ENCODE measurements at places on chromosomes 1 and 21.

DNA sequence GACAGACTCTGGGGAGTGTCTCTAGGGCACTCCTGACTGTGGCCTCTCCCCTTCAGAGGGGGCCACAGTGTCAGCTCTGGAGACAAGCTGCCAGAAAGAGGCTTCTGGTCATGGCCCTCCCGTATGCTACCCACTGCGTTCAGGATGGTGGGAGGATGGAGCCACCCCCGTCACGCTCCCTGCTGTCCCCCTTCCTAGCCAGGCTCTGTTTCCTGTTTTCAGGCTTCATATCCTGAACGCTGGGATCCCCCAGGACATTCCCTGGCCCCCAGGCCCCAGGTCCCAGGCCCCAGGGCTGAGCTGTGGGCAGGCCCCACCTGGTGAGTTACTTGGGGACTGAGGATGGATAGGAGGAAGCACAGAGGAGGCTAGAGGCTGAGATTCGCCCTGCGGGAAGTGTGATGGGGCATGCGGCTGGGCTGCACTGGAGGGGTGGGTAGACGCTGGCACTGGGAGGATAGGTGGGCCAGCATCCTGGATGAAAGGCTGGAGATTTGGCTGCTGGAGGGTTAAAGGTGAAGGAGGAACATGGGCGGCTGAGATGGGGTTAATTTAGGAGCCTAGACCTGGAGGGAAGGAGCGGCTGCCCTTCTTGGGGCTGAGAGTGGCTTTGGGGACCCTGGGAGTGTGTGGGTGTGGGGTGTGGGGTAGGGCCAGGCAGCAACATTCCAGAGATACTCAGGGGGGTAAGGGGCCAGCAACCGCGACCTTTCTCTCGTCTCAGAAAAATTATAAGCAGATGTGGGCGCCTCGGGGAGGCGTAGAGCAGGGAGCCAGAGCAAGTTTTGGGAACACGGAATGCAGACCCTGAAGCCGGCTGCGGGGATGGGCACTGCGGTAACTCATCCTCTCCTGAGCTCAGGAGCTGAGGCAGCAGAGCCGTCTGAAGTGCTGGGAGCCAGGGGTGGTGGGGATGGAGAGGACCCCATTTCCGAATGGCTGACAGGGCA, 8.7 kb downstream of the PEAR1 start:
- no peak for DNase-seq

DNA sequence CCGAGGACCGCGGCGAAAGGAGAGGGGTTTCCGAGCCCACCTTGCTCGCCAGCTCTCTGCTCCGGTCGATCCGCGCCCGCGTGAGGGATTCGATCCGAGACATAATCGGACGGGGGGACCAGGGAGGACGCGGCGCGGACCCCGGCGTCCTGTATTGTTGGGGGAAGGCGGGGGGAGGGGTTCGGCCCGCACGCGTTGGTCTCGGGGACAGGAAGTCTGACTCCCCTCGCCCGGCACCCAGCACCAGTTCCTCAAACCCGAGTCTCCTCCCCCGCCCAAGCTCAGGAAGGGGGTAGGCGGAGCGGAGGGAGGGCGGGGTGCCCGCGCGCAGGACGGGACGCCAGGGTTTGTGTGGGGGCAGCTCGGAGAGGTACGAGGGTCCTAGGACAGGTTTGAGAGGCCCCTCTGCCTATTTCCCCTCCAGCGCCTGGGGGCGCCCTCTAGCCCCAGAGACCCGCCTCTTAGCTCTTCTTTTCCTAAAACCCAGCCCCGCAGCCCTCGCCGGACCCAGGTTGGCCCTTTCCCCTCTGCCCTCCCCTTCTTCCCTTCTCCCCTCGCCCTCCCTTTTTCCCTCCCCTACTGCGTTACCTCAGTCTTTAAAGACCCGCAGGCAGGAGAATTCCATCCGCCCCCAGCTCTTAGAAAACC, at the start of gene ARHGEF2:
TSS of gene ARHGEF2 (minus strand) at position 223 of the 648 bp plus-strand sequence. CDS start at position 103, 120 bp downstream.
- no peak for DNase-seq

- DNase-seq: no peak
Measured at GRCh38 chr1:231338270-231339128, at the start of gene SPRTN. SPRTN (plus strand) TSS chr1:231338293; CDS start chr1:231338384, 91 bp downstream.

GRCh38 chr1:10835822-10836421, 39.5 kb upstream of the CASZ1 start:
- DNase-seq: peak; percentile 78

DNA sequence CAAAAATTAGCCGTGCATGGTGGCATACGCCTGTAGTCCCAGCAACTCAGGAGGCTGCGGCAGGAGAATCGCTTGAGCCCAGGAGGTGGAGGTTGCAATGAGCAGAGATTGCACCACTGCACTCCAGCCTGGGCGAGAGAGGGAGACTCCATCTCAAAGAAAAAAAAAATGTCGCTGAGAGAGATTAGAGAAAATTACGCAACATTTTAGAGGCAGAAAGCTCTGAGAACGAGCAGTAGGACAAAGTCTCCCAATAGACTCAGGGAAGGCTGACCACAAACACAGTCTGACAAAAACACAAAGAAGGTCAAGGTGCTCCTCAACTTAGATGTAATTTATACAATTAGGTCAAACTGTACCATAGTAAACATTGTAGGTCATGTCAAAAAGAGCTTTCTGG, 367.6 kb upstream of the ZRANB2 start:
- DNase-seq: no peak

DNA sequence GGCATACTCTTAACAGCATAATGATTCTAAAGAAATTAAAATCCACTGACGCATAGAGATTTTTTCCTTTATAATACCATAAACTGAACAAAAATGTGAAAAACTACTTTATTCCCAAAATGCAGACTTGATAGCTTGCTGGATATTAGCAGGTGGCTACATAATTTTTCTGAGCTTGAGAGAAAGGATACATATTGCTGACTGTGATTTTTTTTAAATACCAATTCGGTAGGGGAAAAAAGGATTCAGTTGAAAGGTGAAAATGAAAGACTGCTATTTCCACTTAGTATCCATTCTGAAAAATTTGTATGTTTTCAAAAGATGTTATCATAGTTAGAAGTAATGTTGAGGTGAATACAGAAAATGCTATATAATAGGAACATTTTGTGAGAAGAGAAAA, 90.0 kb upstream of the MAP1LC3C start:
- DNase-seq: no peak

- DNase-seq: no peak
Measured at GRCh38 chr21:44572959-44573583, 458 bp upstream of the KRTAP10-4 start.

DNA sequence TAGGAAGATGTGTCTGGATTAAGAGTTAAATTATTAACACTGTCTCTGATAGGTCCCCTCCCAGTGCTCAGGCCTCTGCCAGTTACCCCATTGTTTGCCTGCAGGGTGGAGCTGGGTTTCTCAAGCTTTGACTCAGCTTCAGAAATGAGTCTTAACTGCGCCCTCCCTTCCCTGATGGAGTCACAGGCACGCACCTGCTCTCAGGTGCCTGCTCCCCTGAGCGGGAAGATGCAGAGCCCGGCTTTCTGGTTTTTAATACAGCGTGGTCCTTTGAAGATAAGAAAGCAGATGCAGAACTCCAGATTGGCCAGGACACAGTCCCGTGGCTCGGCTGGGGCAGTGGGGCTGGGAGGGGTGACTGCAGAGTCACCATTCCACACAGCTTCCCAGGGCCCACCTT, 3.2 kb upstream of the SPRR4 start:
- no peak for DNase-seq

- DNase-seq: peak; percentile 52
Measured at GRCh38 chr1:43073490-43074230, 98.4 kb downstream of the EBNA1BP2 start.

DNA sequence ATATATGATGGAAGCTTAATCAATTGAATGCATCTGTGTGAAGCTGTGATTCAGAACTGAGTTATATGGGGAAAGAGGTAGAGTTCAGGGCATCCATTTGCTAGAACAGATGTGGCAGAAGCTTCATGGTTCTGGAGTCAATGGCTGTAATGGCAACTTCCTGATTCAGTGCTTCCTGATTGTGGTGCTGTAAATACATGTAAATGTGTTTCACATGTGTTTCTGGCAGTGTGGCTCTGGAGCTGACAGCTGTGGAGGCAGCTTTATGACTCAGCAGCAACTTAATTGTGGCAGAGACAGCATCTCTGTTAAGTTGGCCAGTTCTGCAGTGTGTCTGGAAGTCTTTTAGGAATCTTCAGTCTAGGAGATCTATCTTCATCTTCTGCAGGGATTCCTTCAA, 226.6 kb upstream of the ZRANB2 start:
- no peak for DNase-seq

GRCh38 chr1:160868141-160868540, 5.5 kb upstream of the CD244 start:
- DNase-seq: no peak

DNA sequence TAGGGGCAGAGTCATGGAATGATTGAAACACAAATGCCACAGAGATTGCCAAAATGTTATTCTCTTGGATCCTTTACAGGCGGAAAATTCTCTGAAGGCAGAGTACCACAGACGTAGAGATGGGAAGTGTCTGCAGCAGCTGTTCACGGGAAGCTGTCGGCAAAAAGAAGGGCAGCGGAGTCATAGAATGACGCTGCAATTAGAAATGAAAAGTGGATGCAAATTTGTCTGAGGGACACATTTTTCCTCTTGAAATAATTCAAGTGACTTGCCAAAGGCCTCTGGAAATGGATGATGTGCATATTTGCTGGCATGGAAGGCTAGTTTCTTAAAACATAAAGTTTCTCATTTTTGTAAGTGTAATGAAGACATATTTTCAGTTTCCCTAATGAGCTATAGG, 77.5 kb upstream of the PLD5 start:
- no peak for DNase-seq

DNA sequence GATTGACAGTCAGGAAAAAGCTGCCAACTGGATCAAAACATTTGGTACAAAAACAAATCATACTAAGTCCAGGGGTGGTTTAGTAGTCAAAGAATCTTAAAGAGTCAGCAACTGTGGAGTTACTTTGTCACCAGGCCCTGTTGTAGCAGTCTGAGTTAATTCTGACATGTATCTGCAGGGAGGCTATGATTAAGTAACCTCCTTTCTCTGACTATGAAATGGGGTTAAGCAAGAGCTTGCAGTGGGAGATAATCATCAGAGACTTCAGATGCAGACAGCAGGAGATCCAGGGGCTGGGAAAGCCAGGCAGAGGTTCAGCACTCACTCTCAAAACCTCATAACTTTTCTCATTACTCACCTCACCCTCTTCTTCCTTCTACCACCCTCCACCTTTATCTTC, 99.2 kb upstream of the BTG3 start:
- DNase-seq: no peak

GRCh38 chr1:97077221-97077620, 355.6 kb downstream of the PTBP2 start:
- DNase-seq: no peak

DNA sequence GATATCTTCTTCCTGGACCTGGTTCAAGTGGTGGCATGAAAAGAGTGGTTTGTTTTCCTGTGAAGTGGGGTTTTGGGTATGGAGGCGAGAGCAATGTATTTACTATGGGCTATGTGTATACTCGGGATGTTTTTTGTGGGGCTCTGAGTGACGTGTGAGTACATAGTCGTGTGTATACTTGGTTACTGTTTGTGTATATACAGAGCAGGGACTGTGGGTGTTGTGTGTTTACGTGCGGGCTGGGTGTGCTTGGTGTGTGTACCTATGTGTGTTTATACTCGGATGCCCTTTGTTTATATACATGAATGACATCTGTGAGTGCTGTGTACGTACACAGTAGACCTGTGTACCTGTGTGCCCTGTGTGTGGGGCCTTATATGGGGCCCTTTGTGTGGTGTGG, 50.0 kb downstream of the YARS1 start:
- DNase-seq: no peak

DNA sequence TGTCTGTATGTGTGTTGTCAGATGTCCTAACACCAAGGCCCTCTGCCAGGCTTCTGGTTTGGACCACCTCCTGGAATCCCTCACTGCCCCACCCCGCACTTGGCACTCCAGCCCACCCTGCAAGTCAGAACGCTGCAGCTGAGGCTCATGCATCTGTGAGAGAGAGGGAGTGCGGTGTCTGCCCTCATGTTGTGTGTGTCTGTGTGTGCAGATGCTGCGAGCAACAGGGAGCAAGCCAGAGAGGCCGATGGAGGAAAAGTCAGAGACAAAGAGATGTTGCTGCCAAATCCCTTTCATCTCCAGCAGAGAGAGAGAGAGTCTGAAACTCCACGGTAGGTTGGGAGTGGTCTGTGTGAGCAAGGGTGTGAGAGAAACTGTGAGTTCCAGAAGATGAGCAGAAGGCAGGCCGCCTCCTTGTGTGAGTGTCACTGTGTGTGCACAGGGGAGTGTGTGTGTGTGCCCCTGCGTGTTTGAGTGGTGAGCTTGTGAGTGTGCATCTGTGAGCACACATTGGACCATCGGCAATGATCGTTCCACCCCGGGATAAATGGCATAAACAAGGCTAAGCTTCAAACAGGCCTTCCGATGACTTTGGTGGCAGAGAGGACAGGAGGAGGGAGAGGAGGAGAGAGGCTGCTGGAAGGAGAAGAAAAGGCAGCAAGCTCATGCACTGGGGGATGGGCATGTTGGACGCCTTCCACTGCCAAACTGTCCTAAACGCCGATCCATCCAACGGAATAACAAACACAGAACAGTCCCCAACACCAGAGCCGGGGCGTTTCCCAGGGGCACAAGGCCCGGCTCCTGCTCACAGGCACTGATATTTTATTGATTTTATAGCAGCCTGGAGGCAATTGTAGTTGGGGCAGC, 99.2 kb upstream of the GRIK3 start:
- no peak for DNase-seq

- DNase-seq: no peak
Measured at GRCh38 chr1:13749543-13750341, 49.8 kb downstream of the PRDM2 start.

DNA sequence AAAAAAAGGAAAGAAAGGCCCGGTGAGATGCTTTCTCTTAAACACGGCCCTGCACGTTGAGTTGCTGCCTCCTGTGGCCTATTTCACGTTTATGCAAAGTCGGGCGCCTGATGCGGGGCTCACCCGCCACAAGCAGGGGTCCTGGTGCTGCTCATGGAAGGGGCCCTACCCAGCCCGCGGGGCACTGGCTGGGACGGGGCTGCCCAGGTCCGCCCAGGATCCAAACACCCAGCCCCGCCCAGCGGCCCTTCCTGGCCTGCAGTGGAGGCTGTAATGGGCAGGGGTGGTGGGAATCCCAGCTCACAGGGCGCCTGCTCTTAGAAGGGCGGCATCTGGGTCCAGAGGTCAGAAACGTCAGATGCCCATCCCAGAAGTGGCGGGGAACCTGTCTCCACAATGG, 1.6 kb downstream of the COL6A2 start:
- DNase-seq: no peak

DNA sequence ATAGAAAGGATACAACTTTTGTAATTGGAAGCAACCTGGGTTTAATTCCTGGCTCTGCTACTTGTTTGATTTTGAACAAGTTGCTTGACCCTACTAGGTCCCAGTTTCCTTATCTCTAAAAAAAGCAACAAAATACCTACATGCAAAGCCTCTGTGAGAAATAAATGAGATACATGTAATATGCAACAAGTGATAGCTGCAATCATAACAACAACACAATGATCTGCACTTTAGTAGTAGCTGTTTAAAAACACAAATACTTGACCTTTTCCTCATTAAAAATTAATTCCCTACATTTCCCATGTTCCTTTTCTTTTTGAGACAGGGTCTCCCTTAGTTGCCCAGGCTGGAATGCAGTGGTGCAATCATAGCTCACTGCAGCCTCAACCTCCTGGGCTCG, 40.0 kb downstream of the FRRS1 start:
- DNase-seq: no peak

- no peak for DNase-seq
Measured at GRCh38 chr21:34526618-34527290, 14.7 kb upstream of the KCNE1 start.

GRCh38 chr1:220708936-220709801, 19.0 kb downstream of the C1orf115 start:
- no peak for DNase-seq

All from NCI-H187 (cell line).